Naive thymus-derived CD8-positive, alpha-beta T cell (primary cell): ENCODE measurements at places on chromosomes 4 and X. TPM values are rescaled to one million over a fixed set of nuclear protein-coding genes. Genes with fewer than 3 reads are reported as not detected.

DNA sequence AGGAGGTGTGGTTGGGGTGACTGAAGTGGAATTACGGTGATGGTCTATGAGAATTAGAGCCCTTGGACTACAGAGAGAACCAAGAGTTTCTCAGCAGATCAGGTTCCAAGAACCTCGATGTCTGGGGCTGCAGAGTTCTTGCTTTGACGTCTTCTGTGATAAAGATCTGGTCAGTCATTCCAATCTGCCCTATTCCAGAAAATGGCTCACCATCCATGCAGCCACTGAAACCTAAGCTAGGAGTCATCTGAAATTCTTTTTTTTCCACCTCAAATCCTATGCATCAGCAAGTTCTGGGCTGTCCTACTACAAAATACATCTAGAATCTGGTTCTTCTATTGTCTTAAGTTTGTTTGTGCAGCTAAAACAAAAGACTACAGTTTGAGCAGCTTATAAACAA is 254.4 kb upstream of the PGRMC2 start:
- DNase-seq, result no peak

The GUCY1A1 gene
- polyA plus RNA-seq, result not detected

DNA sequence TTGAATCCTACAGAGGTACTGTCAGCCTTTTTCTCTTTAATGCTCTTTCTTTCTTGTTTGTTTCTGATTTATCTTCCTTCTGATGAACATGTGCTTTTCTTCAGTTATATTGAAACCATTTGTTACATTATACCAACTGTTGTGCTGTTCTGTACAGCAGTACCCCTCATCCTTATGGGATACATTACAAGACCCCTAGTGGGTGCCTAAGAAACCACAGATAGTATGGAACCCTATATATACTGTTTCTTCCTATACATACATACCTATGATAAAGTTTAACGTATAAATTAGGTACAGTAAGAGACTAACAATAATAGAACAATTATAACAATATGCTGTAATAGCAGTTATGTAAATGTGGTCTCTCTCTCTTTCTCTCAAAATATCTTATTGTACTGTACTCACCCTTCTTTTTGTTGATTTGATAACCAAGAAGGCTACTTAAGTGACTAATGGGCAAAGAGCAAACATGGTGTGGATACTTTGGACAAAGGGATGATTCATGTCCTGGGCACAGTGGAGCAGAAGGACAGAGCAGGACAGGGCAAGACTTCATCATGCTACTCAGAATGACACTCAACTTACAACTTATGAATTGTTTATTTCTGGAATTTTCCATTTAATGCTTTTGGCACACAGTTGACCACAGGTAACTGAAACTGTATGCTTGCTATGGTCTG is 10.7 kb upstream of the YIPF7 start:
- no peak for DNase-seq

GRCh38 chrX:40019541-40019940 is 78.2 kb downstream of the BCOR start:
- no peak for DNase-seq

- DNase-seq, result no peak
These were observed 1.2 kb downstream of the SLC39A8 start for GRCh38 chr4:102343964-102344519.

The TCEANC gene
- 11.5 TPM for polyA plus RNA-seq

The PRSS12 gene
- not detected for polyA plus RNA-seq
